ENCODE measurements at places on chromosomes 1 and 21. TPM values are rescaled to one million over a fixed set of nuclear protein-coding genes. Genes with fewer than 3 reads are reported as not detected.

The FCER1A gene
- not detected for total RNA-seq

The CCDC27 gene
- total RNA-seq = not detected

The RXFP4 gene
- not detected for total RNA-seq

The PDE9A gene
- 1.2 TPM for total RNA-seq

The OMA1 gene
- 17.8 TPM for total RNA-seq

Measured in aortic smooth muscle cell (primary cell).